ENCODE measurements at places on chromosomes 12 and 14.

DNA sequence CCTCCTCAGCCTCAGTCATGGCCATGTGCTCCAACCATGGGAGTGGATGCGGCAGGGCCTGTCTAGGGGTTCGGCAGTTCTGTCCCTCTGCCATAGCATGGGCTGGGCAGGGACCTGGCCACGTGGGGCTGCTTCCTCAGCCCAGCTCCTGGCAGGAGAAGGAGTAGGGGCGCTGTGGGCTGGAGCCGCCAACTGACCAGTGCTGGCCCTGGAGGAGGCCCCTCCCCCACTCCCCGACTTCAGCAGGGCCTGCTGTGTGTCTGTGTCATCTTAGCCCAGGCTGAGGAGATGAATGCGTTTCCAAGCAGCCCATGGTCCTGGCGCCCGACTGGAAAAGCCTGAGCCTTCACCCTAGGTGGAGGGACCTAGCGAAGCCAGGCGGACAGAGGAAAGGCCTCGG, 2.7 kb upstream of the PACS2 start:
- DNase-seq: no peak

DNA sequence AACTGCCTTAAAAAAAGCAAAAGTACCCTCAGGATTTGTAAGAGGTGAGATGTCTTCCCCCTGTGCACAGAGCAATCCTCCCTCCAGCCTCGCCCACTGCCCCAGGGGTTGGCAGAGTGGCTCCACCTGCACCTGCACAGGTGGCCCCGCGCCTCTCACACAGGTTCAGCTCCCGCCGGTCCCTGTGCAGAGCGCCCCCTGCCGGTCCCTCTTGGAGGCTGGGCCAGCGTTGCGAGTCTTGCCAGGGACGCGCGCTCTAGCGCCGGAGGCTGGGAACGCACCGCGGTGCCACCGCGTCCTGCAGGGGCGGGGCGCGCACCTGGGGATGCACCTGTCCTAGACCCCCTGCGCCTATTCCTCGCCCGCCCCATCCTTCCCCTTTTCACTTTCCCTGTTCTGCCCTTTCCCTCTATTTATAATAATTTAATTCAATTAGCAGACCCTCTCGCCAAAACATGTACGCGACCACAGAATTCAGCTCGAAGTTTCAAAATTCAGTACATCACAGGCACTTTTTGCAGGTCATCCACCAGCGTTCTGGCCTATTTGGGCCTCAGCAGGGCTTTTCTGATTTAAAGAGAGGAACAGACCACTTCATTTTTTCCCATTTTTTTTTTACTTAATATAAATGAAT, 618.6 kb downstream of the AACS start:
- DNase-seq: peak; percentile 69

GRCh38 chr12:29086325-29087271, 62.5 kb upstream of the FAR2 start:
- DNase-seq: no peak

GRCh38 chr14:102178806-102179205, 39.1 kb downstream of the WDR20 start:
- no peak for DNase-seq

- no peak for DNase-seq
These were observed 236.4 kb downstream of the PCNX1 start for GRCh38 chr14:71143381-71144290.

- no peak for DNase-seq
These were observed 44.1 kb upstream of the KCNJ8 start for GRCh38 chr12:21818627-21819026.

DNA sequence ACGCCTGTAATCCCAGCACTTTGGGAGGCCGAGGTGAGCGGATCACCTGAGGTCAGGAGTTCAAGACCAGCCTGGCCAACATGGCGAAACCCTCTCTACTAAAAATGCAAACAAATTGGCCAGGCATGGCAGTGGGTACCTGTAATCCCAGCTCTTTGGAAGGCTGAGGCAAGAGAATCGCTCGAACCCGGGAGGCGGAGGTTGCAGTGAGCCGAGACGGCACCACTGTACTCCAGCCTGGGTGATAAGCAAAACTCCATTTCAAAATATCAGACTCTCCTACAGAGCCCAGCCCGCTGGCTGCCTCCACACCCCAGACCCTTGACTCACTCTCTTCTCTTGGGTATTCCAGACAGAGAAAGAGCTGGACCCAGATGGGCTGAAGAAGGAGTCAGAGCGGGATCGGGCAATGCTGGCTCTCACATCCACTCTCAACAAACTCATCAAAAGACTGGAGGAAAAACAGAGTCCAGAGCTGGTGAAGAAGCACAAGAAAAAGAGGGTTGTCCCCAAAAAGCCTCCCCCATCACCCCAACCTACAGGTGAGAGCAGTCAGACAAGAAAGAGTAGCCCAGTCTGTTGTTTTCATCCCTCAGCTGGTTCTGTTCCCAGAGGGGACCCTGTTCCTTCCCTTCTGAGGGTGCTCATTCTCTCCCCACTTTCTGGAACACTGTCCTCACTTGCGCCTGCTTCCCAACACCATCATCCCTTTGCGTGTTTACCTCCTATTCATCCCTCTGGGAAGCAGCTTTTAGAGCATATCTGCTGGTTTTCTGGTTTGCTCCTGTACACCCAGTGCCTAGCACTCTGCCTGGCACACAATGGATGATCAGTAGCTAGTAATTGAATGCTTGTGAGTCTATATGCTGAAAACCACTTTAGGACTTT, 19.7 kb downstream of the AGAP2 start:
- DNase-seq: no peak

GRCh38 chr14:93431036-93431670, 414 bp downstream of the UNC79 start:
- no peak for DNase-seq

DNA sequence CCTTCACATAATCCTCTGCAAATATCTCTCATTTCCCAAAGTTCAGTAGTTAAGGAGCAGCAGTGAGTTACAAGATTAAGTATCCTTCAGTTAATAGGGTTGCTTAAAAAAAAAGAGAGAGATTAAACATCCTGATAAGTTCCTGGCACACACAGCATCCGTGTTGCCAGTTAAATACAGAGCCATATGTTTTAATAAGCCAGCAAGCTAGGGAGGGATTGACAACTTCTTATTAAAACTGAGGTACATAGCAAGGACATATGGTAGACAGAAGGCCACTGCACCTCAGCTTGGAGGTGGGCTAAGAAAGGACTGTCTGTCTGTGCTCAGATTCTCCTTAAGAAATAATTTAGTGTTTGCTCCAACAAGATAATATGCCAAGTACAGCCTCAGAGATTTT, 9.6 kb upstream of the TMEM30B start:
- DNase-seq: no peak

DNA sequence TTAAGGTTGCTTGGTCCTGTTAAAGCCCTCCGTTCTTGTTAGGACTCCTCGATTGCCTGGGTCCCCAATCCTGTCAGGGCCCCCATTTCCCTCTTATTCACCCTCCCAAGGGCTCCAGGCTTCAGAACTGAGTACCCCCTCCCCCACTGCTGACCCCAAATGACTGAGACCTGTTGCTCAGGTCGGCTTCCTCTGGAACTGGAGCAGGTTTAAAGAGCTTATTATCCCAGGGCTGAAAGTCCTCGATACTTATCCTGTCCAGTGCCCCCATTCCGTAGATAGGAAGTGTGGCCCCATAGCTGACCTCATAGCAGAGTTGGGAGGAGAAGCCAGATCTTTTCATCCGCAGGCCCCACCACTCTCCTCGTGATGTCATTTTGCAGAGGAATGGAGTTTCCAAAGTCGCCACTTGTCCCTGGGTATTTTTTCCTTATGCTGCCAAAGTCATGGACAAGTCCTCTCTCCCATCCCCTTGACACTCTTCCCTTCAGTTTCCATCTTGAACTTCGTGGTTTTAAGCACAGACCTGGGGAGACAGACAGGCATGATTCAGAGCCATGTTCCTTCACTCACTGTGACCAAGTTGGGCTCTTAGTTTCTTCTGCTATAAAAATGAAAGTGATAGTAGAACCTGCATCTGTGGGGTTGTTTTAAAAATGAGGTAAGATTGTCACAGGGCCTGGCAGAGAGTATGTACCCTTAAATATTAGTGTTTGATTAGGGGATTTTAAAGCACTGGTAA, 1.2 kb downstream of the USP30 start:
- peak; percentile 78 for DNase-seq

DNA sequence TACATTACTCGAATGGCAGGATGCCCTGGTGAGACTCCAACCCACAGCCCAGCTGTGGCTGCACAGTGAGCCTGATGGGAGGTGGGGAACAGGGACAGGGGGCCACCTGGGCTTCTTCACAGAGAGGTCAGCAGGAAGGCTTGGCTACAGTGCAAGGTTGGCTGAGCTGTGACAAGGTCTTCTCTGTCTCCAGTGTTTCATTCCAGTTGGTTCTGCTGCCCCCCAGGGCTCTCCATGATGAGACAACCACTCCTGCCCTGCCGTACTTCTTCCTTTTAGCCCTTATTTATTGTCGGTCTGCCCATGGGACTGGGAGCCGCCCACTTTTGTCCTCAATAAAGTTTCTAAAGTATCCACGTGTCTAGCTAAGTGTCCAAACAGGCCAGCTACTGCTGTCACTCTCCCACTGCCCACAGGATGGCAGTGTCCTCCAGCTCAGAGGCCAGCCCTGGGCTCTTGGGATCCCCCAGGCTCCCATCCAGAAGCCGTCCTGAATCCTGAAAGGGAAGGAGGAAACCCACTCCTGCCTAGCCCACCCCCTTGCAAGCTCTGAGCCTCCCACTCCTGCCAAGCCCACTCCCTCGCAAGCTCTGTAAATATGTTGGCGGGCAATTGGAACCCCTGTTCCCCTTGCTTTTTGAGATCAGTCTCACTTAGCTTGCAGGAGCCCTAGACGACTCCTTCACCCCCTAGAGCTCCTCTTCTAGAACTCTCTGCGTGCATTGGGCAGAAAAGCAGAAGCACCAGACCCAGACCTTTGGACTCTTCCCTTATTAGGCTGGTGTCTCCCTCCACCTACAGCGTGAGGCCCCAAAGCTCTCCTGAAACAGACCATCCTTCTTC, 5.4 kb downstream of the C1QL4 start:
- DNase-seq: no peak

- DNase-seq: no peak
These were observed 25.3 kb upstream of the DHRS2 start for GRCh38 chr14:23610815-23611289.

DNA sequence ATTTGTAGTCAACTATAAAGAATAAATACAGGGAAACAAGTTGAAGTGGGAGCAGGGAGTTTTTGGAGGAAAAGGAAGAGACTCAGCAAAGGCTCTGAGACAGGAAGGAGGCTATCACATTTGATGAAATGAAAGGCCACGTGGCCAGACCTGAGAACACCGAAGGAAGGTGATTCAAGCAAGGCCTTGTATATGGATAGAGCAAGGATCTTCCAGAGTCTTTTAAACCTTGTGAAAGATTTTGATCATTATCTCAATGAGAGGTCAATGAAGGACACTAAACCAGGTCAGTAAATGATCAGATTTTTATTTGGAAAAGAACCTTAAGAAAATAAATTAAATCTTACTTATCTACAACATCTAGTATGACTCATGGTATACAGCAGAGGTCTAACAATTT, 523.5 kb downstream of the SLC16A7 start:
- DNase-seq: no peak

DNA sequence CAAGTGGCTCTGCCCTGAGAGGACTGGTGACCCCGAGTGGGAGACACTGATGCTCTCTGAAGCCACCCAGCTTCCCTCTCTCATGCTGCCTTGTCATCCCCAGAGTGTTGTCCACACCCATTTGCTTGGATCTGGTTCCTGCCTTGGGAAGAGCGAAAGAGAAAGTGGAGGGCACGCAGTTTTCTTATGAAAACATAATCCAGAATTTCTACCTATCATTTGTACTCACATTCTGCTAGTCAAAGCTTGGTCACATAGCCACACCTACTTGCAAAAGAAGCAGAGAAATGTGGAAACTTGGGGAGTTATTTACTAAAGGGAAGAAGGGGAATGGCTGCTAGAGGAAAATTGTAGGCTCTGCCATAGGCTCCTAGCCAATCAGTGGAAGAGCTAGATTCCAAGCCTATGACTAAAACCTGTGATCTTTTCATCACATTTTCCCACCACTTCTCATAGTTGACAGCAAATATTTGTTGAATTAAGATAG, 326.3 kb downstream of the ZFP36L1 start:
- DNase-seq: no peak

DNA sequence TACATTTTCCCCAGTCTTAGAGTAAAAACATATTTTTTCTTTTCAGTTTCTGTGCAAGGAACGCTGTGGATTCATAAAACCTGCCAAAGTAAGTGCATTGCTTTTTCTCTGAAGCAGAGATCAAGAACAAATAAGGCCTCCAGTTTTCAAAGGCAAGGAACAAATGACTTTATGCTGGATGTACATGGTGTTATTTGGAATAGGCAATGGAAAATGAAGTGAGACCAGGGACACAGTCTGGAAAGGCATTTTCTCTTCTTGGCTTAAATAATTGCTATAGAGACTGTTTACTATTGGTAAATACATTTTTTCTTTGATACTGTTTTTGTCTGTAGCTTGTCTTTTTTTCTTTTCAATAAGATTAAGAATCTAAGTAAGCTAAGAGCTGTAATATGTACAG, 725.9 kb upstream of the MDGA2 start:
- no peak for DNase-seq

GRCh38 chr14:95814363-95815225, 62.0 kb upstream of the TUNAR start:
- DNase-seq: no peak

GRCh38 chr12:86660488-86661147, 404.4 kb upstream of the MGAT4C start:
- no peak for DNase-seq

DNA sequence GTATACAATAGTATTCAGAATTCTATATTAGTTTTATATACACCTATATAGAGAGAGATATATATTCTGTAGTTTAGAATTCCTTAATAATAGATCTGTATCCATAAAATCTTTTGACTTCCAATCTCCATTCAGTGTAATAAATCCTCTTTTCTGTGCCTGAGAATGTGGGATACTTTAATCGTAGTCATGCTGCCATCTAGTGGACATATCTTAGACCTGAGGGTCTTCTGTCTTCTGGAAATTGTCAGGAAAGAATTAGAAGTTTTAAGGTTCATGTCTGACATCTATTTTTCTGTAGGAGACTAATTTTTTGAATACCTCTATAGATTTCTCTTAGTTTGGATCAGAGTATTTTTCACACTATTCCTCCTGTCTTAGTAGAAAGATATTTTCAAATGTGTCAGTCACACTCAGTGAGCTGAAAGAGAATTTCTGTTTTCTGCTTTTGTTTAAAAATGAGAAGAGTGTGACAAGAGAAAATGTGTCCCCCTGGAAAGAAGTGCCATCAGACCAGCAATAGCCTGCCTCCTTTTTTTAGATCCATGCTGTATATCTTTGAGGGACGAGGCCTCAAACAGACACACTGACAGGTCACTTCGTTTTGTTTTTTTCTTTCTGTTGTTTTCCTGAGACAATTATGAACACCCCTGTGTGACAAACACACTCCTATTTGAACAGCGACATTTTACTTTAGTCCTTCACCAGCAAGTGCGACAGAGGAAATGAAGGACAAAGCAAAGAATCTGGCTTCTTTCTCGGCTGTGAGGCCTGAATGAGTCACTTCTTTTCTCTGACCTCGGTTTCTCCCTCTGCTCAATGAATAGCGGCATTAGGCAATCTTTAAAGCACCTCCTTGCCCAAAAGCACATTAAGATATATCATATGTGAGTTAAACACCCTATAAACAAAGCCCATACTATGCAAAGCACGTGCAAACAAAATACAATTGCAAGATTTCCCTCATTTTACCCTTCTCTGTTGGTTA, 96.3 kb downstream of the GALC start:
- DNase-seq: peak; percentile 24

Data from GM13977 (cell line).